Stimulated activated CD4-positive, alpha-beta T cell treated with anti-CD3 and anti-CD28 coated beads, Interleukin-12 subunit alpha, Interleukin-12 subunit beta, amount 100 ng/mL, for 24 hours (primary cell): ENCODE measurements at places on chromosomes 12 and 14.

GRCh38 chr12:97487470-97487869 is 24.9 kb downstream of the RMST start:
- DNase-seq: no peak

DNA sequence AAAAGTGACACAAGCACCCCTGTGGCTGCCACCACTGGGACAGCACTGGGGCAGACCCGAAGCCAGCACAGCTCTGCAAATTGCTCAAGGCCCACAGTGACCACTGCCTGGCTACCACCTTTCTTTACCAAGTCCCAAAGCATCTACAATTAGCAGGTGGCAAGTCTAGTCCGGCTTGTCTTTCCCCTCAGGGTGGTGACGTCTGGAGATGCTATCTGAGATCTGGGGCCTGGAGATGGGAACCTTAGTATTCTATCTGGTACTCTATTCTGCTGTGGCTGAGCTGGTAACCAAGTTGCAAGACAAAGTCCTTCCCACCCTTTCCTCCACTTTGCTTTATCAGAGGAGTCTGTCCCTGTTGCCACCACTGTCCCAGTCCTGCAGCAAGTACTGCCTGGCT is 1010.1 kb upstream of the FLRT2 start:
- no peak for DNase-seq

GRCh38 chr12:6266541-6266966 is 43.9 kb upstream of the PLEKHG6 start:
- no peak for DNase-seq

DNA sequence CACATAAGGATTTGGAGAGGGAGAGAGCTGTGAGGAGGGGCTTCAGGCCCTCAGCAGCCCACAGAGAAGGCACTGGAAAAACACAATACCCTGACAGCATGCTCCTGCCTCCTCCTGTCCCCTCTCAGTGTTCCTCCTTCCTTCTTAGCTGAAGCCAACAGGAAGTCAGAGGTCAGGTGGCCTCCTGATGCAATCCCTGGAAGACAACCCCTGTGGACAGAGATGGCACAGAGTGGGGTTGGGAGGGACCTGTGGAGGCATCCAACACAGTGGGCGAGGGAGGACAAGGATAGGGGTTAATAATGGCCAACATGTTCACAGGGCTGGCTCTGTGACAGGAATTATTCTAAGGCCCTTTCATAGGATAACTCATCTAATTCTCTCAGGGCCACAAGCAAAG is 15.4 kb upstream of the IFI27L2 start:
- no peak for DNase-seq

- DNase-seq: peak; percentile 2
These were observed 79.8 kb downstream of the SRRM4 start for GRCh38 chr12:119060847-119061796.

GRCh38 chr14:50678163-50678562 is 10.1 kb upstream of the SAV1 start:
- no peak for DNase-seq

- DNase-seq: no peak
These were observed 145.2 kb upstream of the TMCC3 start for GRCh38 chr12:94795520-94795919.
